ENCODE measurements at places on chromosomes 3 and 15.

DNA sequence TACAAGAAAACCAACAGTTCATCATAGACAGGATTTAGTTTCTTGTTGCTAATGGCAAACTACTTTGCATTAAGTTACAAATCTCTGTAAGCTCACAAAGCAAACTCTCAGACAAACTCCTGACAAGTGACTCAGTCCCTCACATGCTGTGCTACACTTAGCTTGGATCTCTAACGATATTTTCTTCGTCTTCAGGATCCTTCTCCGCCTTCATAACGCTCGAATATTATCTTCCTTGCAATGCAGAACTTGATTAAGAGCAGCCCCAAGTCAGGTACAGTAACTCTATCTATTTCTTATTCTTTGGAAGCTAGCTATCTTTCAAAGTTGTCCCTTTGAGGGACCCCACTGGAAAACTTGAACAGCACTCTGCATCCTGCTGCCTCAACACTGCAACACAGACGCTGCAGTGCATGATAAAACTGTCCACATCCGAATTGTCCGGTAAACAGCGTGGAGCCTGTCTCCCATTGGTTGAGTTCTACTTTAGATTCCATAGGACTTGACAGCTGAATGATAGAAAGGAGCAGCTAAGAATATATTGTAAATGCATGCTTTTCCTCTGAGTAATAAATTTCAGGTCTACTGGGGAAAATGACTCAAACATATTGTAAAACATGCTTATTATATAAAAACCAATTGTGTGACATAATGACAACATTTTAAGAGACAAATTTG is 61.3 kb downstream of the UACA start:
- DNase-seq, result no peak

DNA sequence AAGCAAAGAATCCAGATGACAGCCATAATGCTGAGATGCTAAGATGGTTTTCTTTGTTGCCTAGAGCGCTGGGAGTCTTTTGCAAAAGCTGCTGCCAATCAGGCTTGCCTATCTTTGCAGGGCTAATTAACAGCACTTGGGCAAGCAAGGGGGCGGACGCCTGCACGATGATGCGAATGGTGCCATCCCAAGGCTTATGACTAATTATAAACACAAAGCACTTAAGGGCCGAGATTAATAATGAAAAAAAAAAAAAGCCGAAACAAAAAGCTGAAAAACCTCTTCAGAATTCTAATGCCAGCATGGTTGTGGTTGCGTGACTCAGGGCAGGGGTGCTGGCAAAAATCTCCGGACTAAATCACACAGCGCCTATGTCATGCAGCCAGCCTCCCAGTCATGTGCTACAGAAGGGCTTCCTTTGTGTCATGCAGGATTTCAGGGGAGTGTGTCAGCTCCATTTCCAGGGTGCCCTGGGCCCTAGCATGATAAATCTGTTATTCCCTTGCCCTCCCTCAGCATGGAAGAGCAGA is 185.0 kb upstream of the ANKRD28 start:
- DNase-seq, result no peak

GRCh38 chr3:10883478-10884234 is 67.6 kb downstream of the SLC6A11 start:
- no peak for DNase-seq

DNA sequence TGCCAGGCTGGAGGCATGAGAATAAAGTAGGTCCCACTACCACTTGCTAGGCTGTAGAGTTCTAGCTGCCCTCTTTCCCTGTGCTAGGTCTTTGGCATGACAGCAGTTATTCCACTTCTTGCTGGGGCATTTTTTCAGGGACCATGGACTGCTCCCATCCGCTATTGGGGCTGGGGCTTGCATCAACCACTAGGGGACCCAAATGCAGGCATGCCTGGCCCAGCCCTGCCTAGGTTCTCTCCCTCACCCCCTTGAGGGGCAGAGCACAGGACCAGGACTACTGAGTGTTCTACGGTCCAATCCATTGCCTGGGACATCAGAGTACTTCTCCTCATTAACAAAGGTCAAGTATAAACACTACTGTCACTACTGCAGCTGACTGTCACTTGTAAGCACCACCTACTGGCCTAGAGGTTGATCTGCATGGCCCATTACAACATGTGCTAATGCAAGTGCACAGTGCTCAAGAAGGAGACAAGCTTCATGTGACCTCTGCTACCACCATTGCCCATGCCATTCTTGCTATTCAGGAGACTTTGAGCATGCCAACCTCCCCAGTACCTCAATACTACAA is 270.5 kb downstream of the MBNL1 start:
- no peak for DNase-seq

GRCh38 chr3:72275331-72275751 is 490.4 kb upstream of the PROK2 start:
- no peak for DNase-seq

All from CD4-positive, alpha-beta T cell treated with Interleukin-21 for 1 hour (primary cell).